ENCODE measurements at places on chromosomes 4 and X.

GRCh38 chrX:12987900-12988594 lies 13.1 kb downstream of the TMSB4X start:
- DNase-seq: no peak

DNA sequence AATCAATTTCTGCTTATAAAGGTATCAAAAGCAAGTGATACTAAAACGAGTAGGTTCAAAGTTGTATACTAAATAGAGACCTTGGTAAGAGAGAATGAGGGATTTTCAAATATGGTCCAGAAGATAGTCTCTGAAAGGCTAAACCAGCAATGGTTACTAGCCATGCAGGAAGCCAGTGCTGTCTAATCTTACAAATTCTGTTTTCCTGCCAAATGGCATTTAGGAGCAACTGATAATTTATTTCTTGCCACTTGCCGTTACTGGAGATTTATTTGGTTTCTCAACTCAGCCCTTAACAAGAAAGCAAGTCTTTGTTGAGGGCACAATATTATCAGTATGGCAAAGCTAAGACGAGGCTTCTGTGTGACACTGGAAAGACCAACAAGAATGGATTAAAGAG lies 47.2 kb downstream of the MAP7D3 start:
- DNase-seq: no peak

- DNase-seq: no peak
These were observed 9.6 kb upstream of the YTHDC1 start for GRCh38 chr4:68359508-68359907.

DNA sequence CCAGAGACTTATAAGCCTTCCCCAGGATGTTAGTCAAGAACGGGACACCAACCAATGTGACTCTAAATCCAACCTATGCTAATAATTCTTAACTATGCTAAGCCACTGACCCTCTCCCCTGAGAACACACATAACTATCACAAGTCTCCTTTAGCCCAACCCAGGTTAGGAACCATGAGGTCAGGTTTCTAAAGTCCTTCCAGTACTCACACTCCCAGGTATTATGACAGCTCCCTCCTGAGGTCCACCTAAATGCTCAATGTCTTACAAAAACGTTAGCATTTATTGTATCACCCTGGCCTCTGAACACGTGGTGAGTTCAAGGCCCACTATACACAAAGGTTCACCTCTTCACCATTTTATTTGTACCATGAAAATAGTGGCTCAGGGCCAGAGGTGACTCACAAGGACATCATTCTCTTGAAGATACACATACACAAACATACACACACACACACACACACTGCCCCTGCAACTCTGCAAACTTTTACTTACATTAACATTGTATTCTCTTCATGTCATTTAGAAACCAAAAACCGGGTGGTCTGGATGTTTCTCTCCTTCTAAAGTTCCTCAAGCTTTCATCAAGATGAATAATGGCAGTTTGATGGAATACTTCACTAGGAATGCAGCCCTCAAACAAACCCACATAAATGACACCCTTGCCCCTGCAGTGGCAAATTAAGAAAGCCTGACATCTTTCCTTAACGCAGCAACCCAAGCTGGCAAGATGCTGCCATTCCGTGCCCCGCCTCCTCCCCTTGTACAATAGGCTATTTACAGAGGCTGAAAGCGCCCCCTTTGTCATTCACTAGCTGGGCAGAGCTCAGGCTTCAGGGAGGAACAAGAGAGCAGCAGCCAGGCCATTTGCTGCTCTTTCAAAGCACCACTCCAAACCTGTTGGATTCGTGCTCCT lies 17.7 kb downstream of the ACSL1 start:
- DNase-seq: no peak

DNA sequence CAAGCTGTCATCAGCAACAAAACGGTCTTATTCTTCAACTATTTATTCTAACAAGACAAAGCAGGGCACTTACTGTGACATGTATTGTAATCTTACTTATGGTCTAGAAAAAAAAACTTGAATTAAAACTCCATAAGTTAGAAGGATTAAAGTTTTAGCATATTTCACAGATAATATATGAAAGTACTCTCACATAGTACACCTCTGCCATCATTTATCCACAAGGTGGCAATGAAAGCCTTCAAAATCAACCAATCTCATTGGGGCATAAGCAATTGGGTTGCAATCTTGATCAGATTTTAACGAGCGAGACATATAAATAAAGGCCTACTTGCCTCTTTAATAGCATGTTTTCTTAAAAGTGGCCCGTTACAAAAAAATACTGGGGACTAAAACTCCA lies 1382.9 kb downstream of the FAM133A start:
- no peak for DNase-seq

DNA sequence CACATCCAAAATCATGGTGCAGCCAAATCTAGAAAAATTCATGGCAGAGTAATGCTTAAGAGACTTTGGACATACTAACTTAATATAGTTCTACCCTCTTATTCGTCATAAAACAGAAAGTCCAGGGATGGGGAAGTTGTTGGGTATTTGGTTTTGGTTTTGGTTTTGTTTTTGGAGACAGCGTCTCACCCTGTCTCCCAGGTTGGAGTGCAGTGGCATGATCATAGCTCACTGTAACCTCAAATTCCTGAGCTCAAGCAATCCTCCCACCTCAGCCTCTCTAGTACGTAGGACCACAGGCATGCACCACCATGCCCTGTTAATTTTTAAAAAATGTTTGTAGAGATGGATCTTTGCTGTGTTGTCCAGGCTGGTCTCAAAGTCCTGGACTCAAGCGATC lies 271.8 kb upstream of the TENM3 start:
- DNase-seq: no peak

- no peak for DNase-seq
These were observed 15.7 kb downstream of the FHL1 start for GRCh38 chrX:136162827-136163570.

GRCh38 chr4:120977435-120977997 lies 55.0 kb upstream of the PRDM5 start:
- DNase-seq: no peak

DNA sequence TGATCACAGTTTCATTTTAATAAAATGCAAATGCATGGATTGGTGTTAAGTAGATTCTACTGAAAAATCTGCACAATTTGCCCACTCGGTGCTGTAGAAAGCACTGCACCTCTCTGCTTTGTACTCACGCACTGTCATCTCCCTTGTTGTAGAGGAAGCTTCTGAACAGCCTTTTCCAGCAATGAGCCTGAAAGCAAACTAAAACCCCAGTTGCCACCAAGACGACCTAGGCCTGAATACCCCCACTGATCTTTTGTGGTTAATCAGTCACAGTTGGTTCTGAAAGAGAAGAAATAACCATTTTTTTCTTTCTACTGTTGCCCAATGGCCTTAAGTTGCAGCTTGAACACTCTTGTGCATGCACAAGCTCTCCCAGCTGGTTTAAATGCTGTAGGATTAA lies 229.8 kb downstream of the NLGN4X start:
- no peak for DNase-seq

GRCh38 chrX:136572030-136572429 lies 40.0 kb downstream of the VGLL1 start:
- no peak for DNase-seq

DNA sequence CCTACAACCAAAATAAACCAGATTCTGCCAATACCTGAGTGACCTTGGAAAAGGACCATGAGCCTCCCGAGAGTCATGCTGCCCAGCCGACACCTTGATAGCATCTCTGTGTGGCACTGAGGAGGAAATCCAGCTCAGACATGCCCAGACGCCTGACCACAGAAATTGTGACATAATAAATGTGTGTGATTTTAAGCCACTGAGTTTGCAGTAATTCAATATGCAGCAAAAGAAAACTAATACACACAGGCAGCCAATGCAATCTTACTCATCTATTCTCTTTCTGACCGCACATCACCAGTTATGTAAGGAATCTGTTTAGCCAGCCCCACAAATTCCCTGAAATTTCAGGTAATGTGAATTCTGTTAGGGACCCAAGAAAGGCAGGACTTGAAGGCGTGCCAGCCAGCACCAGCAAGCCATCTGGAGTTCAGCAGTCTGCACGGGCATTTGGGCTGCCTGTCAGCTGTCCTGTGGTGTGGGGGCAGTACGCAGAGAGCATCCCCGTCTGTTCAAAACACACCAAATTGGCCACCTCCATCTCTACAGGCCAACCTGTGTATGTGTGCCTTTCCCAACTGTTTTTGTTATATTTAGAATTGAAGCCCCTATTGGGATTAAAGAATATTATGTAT lies 176.4 kb downstream of the NLGN4X start:
- peak; percentile 42 for DNase-seq

GRCh38 chr4:127045861-127046260 lies 586.9 kb upstream of the INTU start:
- DNase-seq: no peak

GRCh38 chrX:34147345-34147744 lies 15.2 kb upstream of the FAM47A start:
- no peak for DNase-seq

DNA sequence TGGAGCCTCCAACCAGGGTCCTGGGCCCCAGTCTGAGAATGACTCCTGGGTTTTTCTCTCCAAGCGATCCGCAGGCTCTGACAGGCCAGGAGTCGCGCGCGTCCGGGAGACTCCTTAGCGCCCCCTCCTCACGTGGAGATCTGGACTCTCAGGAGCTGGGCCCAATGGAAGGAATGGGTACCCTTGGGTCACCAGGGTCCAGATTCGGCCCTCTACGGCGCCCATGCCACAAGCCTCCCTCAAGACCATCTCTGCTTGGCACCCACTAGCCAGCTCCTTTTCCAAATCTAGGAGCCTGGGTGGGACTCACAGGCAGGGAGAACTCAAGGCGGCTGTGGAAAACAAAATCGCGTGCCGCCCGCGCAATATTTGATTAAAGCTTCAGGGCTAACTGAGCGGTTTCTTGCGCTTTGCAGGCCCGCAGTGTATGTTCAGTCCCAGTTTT lies 7.1 kb downstream of the HAND2 start:
- DNase-seq: no peak

DNA sequence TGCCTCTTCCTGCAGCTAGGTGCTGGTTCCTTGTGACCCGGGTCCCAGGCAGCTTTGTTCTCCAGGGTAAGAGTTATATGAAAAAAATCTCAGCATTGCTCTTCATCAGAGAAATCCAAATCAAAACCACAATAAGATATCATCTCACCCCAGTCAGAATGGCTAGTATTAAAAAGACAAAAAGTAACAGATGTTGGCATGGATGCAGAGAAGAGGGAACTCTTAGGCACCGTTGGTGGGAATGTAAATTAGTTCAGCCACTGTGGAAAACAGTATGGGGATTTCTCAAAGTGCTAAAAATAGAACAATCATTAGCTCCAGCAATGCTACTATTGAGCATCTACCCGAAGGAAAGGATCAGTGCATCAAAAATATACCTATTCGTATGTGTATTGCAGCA lies 61.5 kb downstream of the SORCS2 start:
- DNase-seq: no peak

- no peak for DNase-seq
These were observed 42.5 kb downstream of the RTL5 start for GRCh38 chrX:72089254-72089653.

- DNase-seq: no peak
These were observed 3.6 kb downstream of the DCK start for GRCh38 chr4:70997036-70997435.

DNA sequence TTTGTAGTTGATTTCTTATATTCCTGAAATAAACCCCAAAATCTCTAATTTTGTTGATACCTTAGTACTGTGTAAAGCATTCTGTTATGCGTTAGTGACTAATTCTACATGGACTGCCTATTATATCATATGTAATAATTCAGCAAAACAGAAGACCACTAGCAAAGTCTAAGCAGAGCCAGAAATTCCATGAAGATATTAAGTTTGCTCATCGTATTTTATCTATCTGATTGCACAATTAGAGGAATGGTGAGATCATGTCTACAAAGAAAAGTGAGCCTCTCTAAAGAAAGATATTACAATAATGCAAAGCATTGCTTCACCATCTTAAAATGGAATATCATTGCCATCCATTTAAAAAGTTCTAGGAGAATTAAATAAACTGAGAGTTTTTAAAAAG lies 374.6 kb upstream of the SLC7A11 start:
- no peak for DNase-seq

- DNase-seq: no peak
These were observed 34.2 kb downstream of the OCRL start for GRCh38 chrX:129574214-129574613.

- DNase-seq: no peak
These were observed 40.9 kb downstream of the RPA4 start for GRCh38 chrX:96924581-96924980.

DNA sequence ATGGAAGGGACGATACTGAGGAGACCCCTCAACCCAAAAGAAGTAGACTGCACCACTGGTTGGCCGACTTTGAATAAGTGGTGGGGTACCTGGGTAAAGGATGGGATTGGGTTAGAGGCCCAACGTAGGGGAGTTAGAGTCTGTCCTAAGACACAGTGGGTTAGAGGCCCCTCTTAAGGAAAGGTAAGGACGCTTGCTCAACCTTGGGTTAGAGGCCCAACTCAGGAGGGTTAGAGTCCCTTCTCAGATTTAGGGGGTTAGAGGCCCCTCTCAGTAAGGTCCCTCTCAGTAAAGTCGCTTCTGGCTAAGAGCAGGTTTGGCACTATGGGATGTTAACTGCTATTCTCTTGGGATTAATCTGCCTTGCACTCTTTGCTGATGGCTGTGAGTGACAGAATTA lies 81.3 kb downstream of the ACOX3 start:
- no peak for DNase-seq

DNA sequence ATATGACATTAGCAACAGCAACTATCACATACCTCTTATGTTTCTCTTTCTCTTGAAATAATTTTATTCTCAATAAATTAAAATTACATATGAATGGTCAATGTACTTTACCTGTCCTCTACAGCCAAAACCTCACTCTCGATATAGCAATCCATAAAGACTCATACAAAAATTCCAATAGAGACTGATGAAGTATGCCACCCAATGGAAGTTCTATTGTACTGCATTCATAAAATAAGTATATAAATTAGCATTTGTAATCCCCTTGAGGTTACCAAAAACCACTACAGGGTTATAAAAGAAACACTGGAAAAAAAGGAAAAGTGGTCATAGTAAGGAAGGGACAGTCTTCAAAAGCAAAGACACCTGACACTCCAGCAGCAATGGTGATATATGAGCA lies 32.8 kb downstream of the CLDN2 start:
- DNase-seq: no peak

- DNase-seq: no peak
These were observed 486.6 kb upstream of the TENM3 start for GRCh38 chr4:181756451-181757095.

GRCh38 chr4:7722766-7723387 lies 216.8 kb downstream of the AFAP1 start:
- DNase-seq: no peak
